ENCODE measurements at places on chromosomes 11 and 22.

DNA sequence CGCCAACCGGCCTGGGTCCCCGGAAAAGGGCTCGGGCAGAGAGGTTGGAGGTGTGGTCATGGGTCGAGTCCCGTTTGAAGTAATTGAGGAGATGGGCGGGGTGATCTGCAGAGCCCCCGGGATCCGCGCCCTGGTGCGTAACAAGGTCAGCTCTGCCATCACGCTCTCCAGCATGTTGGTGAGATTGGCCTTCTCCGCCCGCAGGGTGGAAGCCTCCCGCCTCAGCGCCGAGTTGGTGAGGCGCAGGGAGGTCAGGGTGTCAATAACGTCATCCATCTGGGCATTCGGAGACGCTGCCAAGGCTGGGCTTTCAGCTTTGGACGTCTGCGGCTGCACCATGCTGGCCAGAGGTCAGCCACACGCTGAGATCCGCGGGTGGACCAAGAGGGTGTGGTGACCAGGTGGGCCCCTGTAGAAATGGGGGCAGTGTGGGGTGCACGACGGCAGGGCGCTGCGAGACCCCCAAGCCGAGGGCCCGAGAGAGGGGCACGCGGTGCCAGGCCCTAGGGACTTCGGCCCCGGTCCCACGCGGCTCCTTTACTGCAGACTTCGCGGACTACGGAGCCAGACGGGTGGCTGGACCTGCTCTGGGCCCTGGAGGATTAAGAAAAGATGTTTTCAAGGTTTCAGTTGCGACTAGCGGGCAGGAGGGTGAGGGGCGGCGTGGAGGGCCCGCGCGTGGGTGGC, 672 bp downstream of the RTL6 start:
- no peak for DNase-seq

GRCh38 chr11:58796333-58796732, 48.2 kb downstream of the GLYATL2 start:
- DNase-seq = peak; percentile 11

- DNase-seq = peak; percentile 98
Measured at GRCh38 chr11:45671246-45672171, 6.1 kb upstream of the CHST1 start.

DNA sequence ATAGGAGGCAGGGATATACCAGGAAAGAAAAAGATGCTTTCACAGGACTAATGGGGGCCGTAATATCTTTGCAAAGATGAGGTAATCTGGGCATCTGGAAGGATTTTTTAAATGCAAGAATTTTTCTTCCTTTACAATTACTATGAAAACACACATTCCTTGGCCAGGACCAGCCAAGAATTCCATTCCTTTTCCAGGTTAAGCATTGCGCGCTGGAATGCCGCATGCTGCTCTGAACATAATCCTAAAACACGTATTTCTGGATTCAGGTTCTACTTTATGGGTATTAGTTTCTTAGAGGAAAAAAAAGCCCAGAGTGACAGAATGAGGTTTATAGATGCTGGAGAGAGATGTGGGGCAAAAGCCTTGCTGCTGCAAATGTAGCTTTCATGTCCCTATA, 99.4 kb upstream of the SORL1-AS1 start:
- DNase-seq = no peak

Measured in pons (tissue), 1 donor.